ENCODE measurements at places on chromosomes 1 and 21. TPM values are rescaled to one million over a fixed set of nuclear protein-coding genes. Genes with fewer than 3 reads are reported as not detected.

Gene LCE1E
- total RNA-seq, result not detected

Gene UBE2U
- not detected for total RNA-seq

Gene NECTIN4
- total RNA-seq, result 2.2 TPM

Gene TMEM200B
- total RNA-seq, result 0.14 TPM

Gene PODN
- not detected for total RNA-seq

Gene C21orf58
- 4.1 TPM for total RNA-seq

Gene DESI2
- 30.5 TPM for total RNA-seq

Gene TNFRSF4
- total RNA-seq, result 0.13 TPM

Gene DMBX1
- total RNA-seq, result 0.76 TPM

Gene RNF115
- 12.2 TPM for total RNA-seq

Gene ERVH48-1
- not detected for total RNA-seq

Gene A3GALT2
- total RNA-seq, result not detected

Gene SNX7
- 24.5 TPM for total RNA-seq

Gene KRTAP12-2
- not detected for total RNA-seq

Gene MNDA
- total RNA-seq, result not detected

Gene OLFML2B
- total RNA-seq, result 0.35 TPM

Gene C8B
- not detected for total RNA-seq

Gene PTCH2
- total RNA-seq, result 0.21 TPM

Gene C1orf87
- total RNA-seq, result not detected

Gene FCGR3A
- total RNA-seq, result not detected

Gene ANKRD34A
- 0.17 TPM for total RNA-seq

Gene MYCL
- 1.3 TPM for total RNA-seq

Gene BSND
- total RNA-seq, result not detected

Gene OR2L5
- total RNA-seq, result not detected

Gene IL10RB
- 21.1 TPM for total RNA-seq

Gene BMP8B
- 4.2 TPM for total RNA-seq

Gene CCDC18
- 4.6 TPM for total RNA-seq

Gene SLC44A3
- total RNA-seq, result 2.1 TPM

Gene RPTN
- not detected for total RNA-seq

Gene RHOU
- 7.2 TPM for total RNA-seq

Gene RIPPLY3
- total RNA-seq, result 0.56 TPM

Gene ZNF697
- total RNA-seq, result 1.6 TPM

Gene KANK4
- 0.48 TPM for total RNA-seq

Data from A549 treated with CpdA at 1 μM for 4 hours (cell line).